ENCODE measurements at places on chromosomes 2 and 18. TPM values are rescaled to one million over a fixed set of nuclear protein-coding genes. Genes with fewer than 3 reads are reported as not detected.

- no peak for DNase-seq
Measured at GRCh38 chr2:103364177-103364576, 602.3 kb downstream of the TMEM182 start.

Gene APOB
- 0.06 TPM for polyA plus RNA-seq

DNA sequence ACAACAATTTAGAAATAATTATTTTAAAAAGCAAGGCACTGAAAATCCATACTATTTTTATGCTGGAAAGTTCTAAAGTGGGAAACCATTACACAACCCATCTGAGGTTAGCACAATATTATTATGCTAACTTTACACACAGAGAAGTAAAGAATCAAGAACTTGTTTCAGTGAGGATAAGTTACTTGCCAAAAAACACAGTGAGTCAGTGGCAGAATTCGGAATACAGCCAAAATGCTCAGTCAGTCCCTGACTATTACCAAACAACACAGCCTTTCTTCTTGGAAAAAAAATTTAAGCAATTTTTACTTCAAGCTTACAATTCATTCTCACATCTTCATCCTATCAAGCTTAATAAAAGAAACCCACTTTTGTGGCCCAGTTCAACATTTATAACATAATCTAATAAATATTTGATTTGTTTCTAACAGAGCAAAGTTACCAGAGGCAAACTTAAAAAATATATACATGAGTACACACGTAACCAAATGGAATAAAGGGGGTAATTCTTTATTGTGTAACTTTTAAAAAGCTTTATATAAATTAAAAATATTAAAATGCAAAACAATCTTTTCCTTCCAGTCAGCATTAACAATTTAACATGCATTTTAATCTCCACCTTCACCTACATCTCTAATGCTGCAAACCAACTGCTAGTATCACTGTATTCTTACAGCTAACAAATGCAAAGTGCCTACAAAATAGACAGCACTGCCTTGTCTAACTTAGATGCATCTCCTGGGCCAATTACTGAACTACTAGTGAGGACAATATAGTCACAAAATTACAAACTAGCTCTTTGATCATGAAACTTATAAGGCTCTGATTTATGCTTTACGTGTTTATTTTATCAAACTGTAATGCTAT lies 55.2 kb downstream of the CCDC88A start:
- DNase-seq, result peak; percentile 66

Gene NPPC
- polyA plus RNA-seq, result 3.5 TPM

Gene OR6B2
- polyA plus RNA-seq, result not detected

DNA sequence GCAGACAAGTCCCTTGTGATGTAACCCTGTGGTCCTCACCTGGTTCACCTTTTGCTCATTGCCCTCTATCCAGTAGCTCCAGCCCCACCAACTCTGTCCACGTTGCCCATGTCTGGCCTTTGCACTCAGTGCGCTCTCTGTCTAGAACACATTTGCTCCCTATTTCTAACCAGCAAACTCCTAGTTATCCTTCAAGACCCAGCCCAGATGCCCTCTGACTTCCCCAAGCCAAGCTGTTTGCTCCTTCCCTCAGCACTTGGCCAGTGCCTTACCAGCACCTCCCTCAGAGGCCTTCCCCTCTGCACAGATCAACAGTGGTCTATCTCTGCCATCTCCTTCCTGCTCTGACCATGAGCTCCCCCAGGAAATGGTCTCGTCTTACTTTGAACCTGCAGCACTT lies 137.7 kb downstream of the DYSF start:
- no peak for DNase-seq

Gene TWIST2
- polyA plus RNA-seq, result 7.3 TPM

Data from hindlimb muscle (tissue), 1 donor.